Hematopoietic multipotent progenitor cell (in vitro differentiated cells): ENCODE measurements at places on chromosomes 2 and 18.

GRCh38 chr2:240595381-240596079, 9.0 kb downstream of the CAPN10 start:
- DNase-seq: no peak

- no peak for DNase-seq
Measured at GRCh38 chr2:173934895-173935294, 30.3 kb downstream of the SP3 start.

GRCh38 chr18:78798402-78799175, 181.0 kb upstream of the SALL3 start:
- no peak for DNase-seq

- DNase-seq: no peak
Measured at GRCh38 chr18:22830511-22830910, 102.6 kb upstream of the RBBP8 start.

DNA sequence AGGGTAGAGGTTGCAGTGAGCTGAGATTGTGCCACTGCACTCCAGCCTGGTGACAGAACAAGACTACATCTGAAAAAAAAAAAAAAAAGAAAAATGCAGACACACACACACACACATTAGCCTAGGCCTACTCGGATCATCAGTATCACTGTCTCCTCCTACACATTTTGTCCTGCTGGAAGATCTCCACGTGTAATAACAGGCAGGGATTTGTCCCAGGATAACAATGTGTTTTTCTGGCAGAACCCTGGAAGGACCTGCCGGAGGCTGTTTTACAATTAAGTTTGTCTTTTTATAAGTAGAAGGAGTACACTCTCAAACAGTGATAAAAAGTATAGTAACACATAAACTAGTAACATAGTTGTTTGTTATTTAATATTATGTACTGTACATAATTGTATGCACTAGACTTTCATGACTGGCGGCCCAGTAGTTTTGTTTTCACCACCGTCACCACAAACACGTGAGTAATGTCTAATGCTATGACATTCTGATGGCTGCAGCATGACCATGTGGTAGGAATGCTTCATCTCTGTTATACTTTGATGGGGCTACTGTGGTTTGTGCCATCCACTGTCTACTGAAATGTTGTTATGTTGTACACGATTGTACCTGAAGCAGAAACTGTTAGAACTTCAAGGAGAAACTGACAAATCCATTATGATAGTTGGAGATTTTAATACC, 130.6 kb downstream of the ATP9B start:
- DNase-seq: no peak

- no peak for DNase-seq
Measured at GRCh38 chr18:31248783-31249521, 69.0 kb upstream of the DSG1 start.

DNA sequence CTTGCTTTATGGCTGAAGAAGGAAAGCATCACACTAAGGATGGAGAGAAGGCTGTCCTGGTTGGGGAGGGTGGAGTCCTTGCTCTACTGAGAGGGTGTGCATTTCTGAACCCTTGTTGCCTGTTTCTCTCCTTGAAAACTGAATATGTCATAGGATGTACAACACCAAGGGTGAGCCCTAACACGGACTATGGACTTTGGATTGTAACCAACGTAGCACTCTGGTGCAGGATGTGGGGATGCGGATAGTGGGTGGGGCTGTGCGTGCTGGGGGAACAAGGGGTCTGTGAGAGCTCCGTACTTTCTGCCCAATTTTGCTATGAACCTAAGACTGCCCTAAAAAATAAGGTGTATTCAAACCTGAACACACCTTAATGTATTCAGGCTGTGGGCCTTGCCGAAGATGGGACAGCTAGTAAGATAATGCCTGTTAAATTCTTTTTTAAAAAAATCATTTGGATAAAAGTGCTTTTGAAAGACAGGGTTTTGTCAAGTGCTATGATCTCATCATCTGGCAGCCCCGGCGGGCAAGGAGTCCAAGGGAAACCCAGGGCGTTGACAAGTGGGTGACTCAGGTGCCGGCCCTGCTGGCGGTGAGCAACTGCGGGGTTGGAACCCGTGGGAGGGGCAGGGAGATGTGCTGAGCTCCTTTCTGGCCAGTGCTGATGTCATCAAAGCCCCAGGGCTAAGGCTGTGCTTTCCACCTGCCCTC, 54.0 kb downstream of the GATA6 start:
- no peak for DNase-seq

- no peak for DNase-seq
Measured at GRCh38 chr2:233999182-233999581, 51.3 kb upstream of the SPP2 start.

GRCh38 chr2:42249284-42249683, 80.1 kb downstream of the EML4 start:
- peak; percentile 55 for DNase-seq

DNA sequence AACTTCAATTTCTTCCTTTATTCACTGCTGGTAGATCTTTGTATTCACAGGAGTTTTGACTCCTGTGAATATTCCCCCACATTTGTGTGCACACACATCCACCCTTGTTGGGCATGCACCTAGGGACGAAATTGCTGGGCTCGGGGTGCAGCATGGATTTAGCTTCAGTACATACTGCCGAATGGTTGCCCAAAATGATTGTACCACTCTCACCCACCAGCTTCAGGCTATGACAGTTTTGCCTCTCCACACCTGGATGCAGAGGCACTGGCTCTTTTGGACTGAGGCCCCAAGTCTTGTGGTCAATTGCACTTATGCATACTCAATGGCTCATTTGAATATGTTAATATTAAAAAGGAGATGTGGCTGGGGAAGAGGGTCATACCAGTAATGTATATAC, 65.1 kb upstream of the ODC1 start:
- no peak for DNase-seq
